ENCODE measurements at places on chromosomes 7 and 10.

- DNase-seq, result no peak
Observed at GRCh38 chr10:11097686-11098085, 80.0 kb downstream of the CELF2 start.

DNA sequence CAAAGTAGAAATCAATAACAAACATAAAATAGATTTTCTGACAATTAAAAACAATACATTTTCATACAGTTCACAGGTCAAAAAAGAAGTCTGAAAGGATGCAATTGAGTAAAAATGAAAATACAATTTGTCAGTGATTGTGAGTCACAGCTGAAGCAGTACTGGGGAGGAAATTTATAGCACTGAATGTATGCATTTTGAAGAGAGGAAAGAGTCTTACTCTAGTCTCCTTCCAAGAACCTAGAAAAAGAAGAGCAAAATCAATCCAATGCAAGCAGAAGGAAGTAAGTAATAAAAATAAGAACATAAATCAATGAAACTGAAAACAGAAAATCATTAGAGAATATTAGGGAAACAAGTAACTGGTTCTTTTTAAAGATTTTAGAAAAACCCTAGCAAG is 507.2 kb upstream of the IGFBP3 start:
- DNase-seq, result no peak

- no peak for DNase-seq
Observed at GRCh38 chr7:135375908-135376699, 133.8 kb downstream of the CNOT4 start.

DNA sequence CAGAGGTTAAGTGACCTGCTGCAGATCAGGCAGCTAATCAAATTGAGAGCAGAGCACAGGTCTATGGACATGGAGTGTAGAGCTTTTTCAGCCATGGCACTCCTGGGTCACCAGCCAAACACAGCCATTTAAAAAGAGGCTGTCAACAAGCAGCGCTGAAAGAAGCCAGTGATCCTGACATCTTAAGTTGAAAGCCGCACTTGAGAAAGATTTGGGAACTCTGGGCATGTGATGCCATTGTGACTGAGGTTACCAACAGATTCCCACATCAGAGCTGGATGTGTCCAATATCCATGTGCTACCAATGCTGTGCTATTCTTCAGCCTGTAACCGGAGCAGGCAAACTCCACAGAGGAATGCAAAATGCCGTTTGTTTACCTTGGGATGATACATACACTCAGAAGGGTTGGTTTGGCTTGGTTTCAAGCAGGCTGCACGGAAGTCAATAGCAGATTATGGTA is 56.2 kb upstream of the ABLIM1 start:
- DNase-seq, result peak; percentile 20

- no peak for DNase-seq
Observed at GRCh38 chr7:33558549-33559323, 346.6 kb upstream of the BMPER start.

DNA sequence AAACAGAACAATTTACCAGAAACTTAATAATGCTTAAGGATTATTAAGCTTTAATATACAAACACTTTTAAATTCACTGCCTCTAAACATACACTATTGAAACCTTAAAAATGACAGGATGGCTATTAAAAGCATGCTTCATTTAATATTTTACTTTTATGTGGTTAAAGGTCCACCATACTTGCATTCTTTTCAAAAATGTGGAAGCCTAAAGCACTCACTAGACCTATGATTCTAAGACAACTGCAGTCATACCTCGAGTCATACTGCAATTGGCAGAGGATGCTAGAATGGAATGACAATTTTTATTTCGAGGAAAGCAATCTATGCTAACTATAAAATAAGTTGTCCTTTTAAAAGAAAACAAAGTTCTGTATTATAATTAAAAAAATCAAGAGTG is 85.3 kb downstream of the PIP4K2A start:
- no peak for DNase-seq

DNA sequence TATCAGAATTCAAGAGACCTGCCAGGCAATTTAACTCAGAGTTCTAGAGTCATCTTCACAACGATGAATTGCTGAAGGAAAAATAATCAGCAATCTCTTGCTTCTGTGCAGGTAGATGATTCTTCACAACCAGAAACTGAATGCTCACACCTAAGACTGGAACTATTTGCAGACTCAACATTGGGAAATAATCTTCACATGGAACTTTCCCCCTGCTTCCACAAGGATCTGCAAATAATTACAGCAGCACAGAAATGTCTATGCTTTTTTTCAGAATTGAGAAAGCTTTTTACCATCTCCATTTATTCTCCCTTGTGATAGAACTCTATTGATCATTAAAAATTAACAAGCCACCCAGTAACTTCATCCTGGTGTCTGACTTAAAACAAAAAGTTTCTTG is 282.8 kb downstream of the AHR start:
- no peak for DNase-seq

DNA sequence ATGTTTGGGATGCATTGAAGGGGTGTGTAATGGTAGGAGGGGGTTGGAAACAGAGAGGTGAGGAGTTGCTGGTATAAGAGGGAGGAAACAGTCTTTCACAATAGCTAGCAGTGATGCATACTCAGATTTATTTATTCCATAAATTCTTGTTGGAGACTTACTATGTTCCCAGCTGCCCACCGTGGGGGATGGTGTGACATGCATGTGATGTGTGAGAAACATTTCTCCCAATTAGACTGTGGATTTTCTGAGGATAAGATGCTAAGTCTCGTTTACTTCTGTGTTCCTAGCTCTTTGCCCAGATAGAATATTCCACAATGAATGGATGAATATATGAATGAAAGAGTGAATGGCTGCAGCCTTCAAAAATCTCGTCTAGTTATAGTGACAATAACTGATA is 23.0 kb upstream of the NEUROD6 start:
- no peak for DNase-seq

- DNase-seq, result no peak
Observed at GRCh38 chr7:142110638-142111037, 880 bp upstream of the MGAM2 start.

DNA sequence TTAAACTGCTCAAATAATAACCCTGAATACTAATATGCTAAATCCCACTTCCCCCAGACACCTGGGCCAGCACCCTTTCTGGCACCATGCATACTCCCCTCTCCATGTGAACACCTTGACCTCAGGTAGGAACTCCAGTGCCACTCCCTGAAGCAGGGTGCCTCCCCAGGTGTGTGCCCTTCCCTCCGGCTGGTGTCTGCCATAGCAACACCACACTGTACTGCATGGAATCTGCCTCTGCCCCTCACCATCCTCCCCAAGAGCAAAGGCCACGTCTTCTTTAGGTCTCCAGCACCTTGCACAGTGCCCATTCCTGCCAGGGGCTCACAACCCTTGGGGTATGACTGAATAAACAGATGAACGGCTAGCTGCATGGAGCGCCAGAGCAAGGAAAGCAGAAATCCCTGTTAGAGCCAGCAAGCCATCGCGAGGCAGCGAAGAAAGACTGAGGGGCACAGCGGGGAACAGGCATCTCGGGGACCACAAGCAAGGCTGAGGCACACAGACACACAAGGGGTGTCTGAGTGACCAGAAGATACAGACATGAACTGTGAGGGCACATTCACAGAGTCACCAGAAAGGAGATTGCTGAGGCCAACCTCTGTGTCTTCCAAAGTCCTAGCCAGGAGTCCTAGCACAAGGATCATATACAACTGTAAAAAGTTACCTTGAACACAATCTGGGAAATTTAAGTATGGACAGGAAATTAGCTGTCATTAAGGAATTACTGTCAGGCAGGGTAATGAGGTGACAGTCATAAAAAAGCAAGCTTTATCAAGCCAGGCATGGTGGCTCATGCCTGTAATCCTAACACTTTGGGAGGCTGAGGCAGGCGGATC is 25.7 kb downstream of the COBL start:
- DNase-seq, result no peak

DNA sequence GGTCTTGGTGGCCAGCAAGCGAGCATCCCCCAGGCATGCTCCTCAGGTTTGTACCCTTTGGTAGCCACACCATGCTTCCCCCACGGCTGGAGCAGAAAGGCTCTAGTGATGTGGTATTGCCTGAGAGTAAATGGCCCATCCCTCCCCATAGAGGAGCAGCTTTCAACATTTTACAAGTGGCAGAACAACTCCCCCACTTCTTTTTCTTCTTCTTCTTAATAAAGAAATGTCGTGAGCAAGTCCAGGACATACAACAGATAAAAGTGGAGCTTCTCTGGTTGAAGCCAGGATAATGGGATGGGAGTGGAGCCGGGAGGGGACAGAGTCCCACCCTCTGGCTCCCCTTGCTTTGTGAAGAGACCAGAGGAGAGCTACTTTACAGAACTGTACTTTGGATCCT is 131.5 kb downstream of the ANLN start:
- no peak for DNase-seq

GRCh38 chr7:118836933-118837332 is 612.4 kb downstream of the ANKRD7 start:
- DNase-seq, result no peak

DNA sequence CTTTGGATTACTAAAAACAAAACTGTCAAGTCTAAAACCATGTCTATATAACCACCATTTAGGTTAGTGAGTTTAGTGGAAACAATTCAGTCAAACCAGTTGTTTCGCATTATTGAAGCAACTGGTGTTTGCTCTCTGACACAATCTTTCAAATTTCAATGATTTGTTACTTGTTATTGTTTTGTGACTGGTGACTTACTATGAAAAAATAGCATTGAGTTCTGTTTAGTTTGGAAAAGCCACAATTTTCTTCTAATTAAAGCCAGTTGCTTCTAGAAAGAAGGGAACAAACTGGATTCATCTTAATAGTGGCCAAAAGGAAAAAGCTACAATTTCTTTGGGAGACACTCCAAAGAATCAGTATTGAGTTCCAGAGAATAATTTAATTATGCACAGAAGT is 30.4 kb downstream of the LAMB4 start:
- DNase-seq, result no peak

- DNase-seq, result no peak
Observed at GRCh38 chr7:50761713-50762112, 21.0 kb downstream of the GRB10 start.

- DNase-seq, result no peak
Observed at GRCh38 chr10:88979153-88979562, 11.4 kb upstream of the FAS start.

GRCh38 chr7:68559518-68559917 is 1038.8 kb upstream of the AUTS2 start:
- no peak for DNase-seq

DNA sequence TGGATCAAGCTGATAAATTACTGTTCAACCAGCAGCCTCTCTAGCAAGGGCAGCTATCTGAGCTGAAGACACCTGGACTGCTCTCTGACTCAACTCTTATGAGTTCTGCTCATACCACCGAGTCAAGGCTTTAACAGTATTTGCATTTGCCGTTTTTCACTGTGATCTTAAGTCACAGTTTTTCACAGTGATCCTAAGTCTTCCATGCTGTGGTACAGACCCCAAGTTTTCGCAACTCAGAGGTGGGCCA is 31.3 kb downstream of the PIP4K2A start:
- DNase-seq, result no peak

DNA sequence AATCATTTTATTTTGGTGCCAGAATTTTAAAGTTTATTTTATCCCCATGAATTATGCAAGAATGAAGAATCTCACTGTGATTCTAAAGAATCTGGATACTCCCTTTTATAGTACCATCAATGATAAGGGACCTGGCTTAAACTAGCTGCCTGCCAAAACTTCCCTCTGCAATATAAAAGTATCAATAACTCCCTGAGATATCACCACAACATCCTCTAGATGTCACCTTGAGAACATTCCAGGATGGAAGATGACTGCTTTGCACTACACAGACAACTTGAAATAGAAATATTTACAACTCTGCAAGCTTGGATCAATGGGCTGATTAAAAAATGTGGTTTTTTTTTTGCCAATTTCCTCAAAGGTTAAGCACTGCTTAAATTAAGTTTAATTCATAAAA is 142.1 kb downstream of the SLC25A13 start:
- no peak for DNase-seq
